Activated T-helper 1 cell treated with Interleukin-2 at 50 U/mL for 16 hours (primary cell): ENCODE measurements at places on chromosomes 11 and 22.

GRCh38 chr11:116721988-116722387, 50.8 kb downstream of the BUD13 start:
- DNase-seq, result no peak

GRCh38 chr11:78200553-78200952, 11.8 kb downstream of the USP35 start:
- DNase-seq, result no peak

- DNase-seq, result no peak
Measured at GRCh38 chr11:114847306-114847975, 169.1 kb downstream of the NXPE2 start.

DNA sequence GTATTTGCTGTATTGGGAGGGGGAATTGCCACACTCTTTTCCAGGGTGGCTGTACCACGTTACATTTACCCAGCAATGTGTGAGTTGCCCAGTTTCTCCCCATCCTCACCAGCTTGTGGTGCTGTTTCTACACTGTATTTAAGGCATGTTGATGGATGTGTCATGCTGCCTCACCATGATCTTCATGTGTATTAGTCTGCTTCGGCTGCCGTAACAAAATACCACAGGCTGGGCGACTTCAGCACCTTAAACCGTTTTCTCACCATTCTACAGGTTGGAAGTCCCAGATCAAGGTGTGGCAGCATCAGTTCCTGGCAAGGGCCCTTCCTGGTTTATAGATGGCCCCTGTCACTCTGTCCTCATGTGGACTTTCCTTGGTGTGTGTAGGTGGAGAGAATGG, 169.7 kb downstream of the IGLL1 start:
- DNase-seq, result no peak
